ENCODE measurements at places on chromosomes 7 and 10. TPM values are rescaled to one million over a fixed set of nuclear protein-coding genes. Genes with fewer than 3 reads are reported as not detected.

Gene OR2A1
- total RNA-seq: not detected

Gene GRM3
- total RNA-seq: 153 TPM

Gene SPRN
- 13.4 TPM for total RNA-seq

Gene OR2A14
- not detected for total RNA-seq

Gene LIPK
- not detected for total RNA-seq

Gene UCMA
- total RNA-seq: not detected

Gene PRKG1
- total RNA-seq: 29.5 TPM

Gene BLNK
- 0.23 TPM for total RNA-seq

Gene SUN1
- 128 TPM for total RNA-seq

Gene TRAPPC14
- 16.8 TPM for total RNA-seq

Gene MCU
- 37.1 TPM for total RNA-seq

Gene DYDC1
- total RNA-seq: 0.92 TPM

All from diencephalon (tissue), 1 donor.